Stimulated activated CD8-positive, alpha-beta memory T cell treated with anti-CD3 and anti-CD28 coated beads, Interleukin-2, amount 100 ng/mL, for 1 hour (primary cell): ENCODE measurements at places on chromosomes 11 and 22.

- no peak for DNase-seq
Observed at GRCh38 chr22:21921184-21921721, 31.4 kb downstream of the PPM1F start.

DNA sequence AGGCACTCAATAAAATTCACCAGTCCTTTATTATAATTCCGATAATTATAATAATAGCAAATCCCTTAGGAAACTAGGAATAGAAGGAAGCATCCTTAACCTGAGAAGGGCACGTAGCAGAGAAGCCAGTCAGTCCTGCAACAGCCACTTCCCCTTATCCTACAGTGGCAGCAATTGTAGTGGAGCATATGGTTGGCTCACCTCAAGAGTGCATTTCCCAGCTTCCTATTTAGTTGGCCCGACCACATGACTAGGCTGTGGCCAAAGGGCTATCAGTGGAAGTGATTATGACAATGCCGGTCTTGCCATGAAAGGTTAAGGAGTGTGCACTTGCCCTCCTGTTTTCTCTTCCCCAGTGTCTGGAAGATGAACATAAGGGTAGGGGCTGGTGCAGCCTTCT is 27.0 kb downstream of the TESMIN start:
- DNase-seq = no peak

DNA sequence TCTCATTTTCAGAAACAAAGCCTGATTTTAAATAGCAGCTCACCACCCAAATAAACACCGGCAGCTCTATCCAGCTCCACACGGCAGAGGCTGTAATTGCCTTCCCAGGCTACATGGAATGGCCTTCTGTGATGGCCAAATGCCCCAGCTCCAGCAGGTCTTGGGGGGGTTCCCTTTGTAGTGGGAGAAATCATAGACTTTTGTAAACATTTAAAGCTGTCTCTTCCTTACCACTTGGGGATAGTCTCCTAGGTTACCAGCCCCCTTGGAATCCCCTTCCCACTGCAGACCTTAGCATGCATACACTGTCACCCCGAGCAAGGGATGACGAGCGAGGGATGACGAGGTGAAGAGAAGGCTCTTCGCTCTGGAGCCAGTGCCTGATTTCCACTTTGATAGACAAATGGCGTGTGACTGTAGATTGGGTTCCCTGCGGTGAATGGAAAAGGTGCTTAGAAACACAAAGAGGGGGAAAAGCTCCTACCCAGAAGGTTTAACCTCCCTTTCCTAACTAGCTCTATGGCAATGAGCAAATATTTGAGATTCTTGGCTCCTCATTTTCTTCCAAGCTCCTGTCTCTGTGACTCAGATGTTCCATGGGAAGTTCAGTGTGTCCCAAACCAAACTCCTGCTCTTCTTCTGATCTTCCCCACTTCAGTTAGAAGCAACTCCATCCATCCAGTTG is 108.0 kb upstream of the CADM1 start:
- no peak for DNase-seq

DNA sequence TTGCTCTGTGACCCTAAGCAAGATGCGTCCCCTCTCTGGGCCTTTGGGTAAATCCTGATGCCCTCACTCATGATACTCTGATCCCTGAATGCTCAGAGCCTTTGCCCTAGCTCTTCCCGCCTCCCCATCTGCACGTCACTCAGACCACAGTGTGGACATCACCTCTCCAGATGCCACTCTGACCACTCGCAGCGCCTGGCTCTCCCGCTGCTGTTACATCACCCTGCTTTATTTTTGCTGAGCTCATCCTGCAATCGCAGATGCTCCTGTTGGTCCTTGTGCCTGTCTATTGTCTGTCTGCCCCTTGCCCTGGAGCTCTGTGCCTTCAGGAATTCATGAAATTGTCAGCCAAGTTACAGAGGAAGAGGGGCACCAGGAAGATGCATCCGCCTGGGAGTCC is 5.5 kb downstream of the OSM start:
- no peak for DNase-seq
